Fibroblast of the aortic adventitia (primary cell): ENCODE measurements at places on chromosomes 4 and X. TPM values are rescaled to one million over a fixed set of nuclear protein-coding genes. Genes with fewer than 3 reads are reported as not detected.

Gene CPE
- 79.4 and 116 TPM in 2 replicates for total RNA-seq

- DNase-seq: peak; percentile 33
Measured at GRCh38 chr4:17511051-17511450, 839 bp downstream of the QDPR start.

- peak; percentile 45 for DNase-seq
Measured at GRCh38 chr4:39030725-39031124, 1.5 kb downstream of the TMEM156 start.

GRCh38 chr4:112284662-112285411 is 867 bp downstream of the TIFA start:
- DNase-seq: peak; percentile 51

DNA sequence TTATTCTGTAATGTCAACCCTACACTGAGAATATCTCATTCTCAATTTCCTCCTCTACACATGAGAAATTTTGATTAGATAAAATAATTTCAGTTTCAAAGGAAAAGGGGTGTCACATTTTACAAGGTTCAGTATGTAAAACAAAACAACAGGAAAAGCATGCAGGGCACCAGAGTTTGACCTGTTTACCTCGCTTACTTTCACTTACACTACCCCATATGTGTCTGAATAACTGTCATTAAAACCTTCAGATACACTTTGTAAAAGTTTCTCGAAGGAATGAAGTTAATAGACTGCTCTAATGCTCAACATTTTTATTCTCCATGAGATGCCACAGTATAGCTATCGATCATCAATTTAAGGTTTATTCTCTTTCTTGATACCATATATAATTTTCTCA is 12.3 kb upstream of the PCDH10 start:
- DNase-seq: no peak

DNA sequence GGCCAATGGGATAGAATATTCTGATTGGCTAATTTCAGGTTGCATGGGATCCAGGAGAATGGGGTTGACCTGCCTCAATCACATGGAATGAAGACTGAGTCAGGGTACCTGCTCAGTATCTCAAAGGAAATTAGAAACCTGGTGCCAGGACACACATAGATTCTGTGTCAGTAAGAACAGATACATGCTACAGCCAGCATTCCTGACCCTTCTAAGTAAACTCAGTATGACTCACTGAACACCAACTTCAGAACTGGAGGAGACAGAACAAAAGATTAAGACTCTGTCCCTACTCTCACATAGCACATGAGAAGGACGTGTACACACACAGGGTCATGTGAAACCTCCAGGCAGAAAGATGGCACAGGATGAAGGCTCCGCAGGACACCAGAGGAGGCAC is 54.5 kb downstream of the FAM184B start:
- no peak for DNase-seq

DNA sequence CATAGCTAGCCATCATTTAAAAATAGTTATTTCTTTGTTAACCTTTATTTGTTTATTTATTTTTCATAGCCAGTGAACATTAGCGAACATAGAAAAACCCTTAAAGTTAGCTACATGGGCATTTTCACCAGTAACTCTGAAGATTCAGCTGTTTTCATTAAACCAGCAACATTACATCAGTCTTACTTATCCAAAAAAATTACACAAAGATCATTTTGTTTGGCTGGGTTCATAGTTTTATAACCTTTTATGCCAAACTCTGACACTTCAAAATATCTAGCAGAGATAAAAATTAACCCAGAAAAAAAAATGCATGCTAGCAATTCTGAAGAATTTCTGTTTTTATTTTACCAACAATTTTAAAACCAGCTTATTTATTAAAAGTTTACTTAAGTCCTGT is 784.1 kb downstream of the PCDH18 start:
- peak; percentile 15 for DNase-seq

DNA sequence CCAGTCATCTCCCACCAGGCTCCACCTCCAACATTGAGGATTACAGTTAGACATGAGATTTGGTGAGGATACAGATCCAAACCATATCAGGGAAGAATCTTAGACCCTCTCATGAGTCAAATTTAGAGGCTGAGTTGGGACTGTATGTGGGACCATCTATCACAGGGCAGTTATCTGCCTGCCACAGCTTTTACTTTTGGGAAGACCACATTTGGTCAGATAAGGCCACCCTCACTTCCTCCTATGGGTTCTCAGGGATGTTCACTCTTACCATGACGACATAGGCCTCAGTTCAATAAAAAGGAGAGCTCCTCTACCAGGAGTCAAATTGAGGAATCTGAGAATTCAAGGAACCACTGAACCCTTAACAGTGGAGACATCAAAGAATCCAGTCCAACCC is 2.1 kb downstream of the MAGEB2 start:
- no peak for DNase-seq

Gene NCAPG
- 2.0 and 60.1 TPM in 2 replicates for total RNA-seq

Gene SOWAHD
- not detected in 2 replicates for total RNA-seq

DNA sequence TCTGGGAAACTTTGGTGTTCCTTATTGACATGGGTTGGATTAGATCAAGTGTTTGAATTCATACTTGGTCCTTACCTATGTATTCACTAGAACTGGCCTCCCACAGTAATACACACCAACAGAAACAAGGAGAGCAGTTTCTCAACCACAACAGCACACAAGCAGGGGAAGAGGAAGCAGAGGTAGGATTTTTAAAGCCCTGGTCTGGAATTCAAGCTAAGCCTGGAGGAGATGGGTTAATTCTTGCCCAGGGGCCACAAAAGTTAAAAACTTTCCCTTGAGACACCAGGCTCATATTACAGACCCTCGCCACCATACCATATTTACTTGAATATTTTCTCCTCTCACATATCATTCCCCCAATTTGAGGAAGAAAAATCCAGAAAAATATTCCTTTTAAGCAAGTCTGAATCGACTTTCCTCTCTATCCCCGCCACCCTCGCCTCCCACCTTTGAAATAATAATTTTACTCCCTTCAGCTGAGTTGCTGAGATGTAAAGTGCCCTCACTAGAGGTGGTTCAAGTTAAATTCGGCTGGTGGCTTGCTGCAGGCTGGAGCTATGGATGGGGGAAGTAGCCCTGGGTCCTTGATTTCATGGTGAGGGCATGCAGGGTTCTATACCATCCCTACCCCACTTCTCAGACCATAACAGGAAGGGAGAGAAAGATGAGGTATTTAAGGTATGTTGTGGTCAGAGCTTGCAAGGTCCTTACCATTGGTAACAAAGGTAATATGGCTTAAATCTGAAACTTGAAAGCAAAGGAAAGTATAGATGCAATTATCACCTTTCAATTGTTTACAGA is 440.2 kb downstream of the INPP4B start:
- DNase-seq: peak; percentile 51

Gene TCP11X1
- not detected in 2 replicates for total RNA-seq

DNA sequence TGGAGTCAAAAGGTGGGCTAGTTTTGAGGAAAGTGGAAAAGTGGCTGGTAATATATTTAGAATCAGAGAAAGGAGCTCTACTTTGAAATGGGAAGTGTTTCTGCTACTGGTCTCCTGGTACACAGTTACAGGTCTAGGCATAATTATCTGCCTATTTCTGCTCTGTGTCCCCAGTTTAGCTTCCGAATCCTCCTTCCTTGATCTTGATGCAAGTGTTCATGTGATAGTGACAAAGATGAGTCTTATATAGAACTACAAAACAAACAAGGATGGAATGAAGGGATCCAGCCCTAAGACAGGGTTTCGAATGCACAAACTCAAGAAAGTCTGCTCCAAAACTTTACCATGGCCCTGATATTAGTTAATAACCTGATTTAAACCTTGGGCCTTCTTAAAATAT is 580.2 kb downstream of the INPP4B start:
- no peak for DNase-seq

Gene CT45A2
- total RNA-seq: not detected in 2 replicates

DNA sequence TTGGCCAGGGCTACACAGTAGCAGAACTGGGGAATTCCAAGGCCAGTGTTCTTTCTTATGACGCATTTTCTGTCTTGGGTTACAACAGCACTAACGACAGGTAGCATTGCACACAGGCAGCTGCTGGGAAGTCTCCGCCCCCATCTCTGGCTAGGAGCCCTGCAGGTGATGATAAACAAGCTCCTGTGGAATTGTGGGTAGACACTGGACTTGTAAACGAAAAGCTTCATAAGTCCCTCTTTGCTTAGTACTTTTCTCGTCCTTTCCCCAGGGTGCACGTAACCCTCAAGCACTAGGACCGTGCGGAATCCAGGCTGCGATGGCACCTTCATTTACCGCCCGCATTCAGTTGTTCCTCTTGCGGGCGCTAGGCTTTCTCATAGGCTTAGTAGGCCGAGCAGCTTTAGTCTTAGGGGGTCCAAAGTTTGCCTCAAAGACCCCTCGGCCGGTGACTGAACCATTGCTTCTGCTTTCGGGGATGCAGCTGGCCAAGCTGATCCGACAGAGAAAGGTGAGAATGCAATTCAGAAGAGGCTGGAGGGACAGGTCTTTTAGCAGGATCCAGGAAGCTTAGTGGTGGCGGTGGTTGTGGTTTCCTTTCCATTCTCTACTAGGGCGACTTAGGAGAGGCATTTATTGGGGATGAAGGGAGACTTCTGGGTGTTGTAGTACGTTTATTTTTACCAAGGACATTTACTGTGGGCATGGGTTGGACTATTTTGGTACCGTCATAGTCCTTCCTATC is at the start of gene FAAH2:
TSS of gene FAAH2 (plus strand) at position 200 of the 745 bp plus-strand sequence. CDS start at position 320, 120 bp downstream.
- DNase-seq: no peak
